ENCODE measurements at places on chromosomes 6 and 20. TPM values are rescaled to one million over a fixed set of nuclear protein-coding genes. Genes with fewer than 3 reads are reported as not detected.

GRCh38 chr20:49420292-49420691, 62.2 kb downstream of the KCNB1 start:
- H3K27me3 ChIP-seq = peaks cover 4% of the 10 kb centered on the region
- DNase-seq = no peak
- no peaks in the 10 kb centered on the region for H3K36me3 ChIP-seq
- H3K27ac ChIP-seq = no peak overlapping the region

DNA sequence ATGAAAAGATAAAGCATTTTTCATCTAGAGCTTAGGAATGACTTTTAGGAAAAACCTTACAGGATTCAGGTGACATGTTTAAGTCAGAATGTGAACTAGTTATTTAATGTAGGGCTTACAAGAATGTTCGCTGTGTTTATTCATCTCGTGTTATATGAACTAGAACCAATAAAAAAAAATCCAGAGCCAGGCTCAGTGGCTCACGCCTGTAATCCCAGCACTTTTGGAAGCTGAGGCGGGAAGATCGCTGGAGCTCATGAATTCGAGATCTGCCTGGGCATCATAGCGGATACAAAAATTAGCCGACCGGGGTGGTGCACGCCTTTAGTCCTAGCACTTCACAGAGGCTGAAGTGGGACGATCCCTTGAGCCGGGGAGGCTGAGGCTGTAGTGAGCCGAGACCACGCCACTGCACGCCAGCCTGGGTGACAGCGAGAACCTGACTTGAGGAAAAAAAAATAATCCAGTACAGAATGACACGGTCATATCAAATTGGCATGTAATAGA, 46.3 kb downstream of the OR2B2 start:
- no peaks in the 10 kb centered on the region for H3K27me3 ChIP-seq
- H3K36me3 ChIP-seq = no peaks in the 10 kb centered on the region
- peak overlapping the region; percentile 67 for H3K4me3 ChIP-seq
- H3K4me1 ChIP-seq = peaks cover 39% of the 10 kb centered on the region

DNA sequence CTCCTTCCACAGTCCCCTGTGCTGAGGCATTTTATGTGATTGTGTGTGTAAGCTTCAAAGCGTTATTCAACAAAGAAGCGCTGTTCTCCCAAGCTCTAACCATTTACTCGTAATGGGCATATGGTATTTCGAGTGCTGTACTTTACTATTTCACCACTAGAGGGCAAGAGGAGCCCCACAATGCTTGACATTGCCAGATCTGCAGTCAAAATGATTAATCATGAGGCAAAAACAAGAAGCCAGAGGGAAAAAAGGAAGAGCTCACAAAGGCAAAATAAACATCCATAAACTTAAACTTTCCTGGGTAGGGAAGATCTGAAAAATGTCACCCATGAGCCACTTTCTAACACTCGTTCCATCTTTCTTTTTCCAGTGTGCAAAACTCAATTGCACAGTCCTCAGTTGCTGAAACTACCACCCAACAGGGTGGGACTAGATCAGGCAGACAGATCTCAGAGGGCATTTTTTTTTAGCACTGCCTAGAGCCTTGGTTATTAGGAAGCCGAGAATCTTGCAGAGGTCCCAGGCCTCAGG, 215.0 kb upstream of the PLCB4 start:
- no peaks in the 10 kb centered on the region for H3K4me1 ChIP-seq
- H3K27ac ChIP-seq = no peak overlapping the region
- H3K27me3 ChIP-seq = no peaks in the 10 kb centered on the region
- DNase-seq = peak; percentile 5
- H3K36me3 ChIP-seq = no peaks in the 10 kb centered on the region

- no peaks in the 10 kb centered on the region for H3K36me3 ChIP-seq
- DNase-seq = no peak
These were observed 23.4 kb upstream of the SCGN start for GRCh38 chr6:25628471-25629197.

GRCh38 chr6:1812034-1812433, 202.3 kb downstream of the FOXC1 start:
- H3K27ac ChIP-seq = no peak overlapping the region
- H3K27me3 ChIP-seq = no peaks in the 10 kb centered on the region
- no peaks in the 10 kb centered on the region for H3K36me3 ChIP-seq
- DNase-seq = no peak

- no peaks in the 10 kb centered on the region for H3K27me3 ChIP-seq
- no peak overlapping the region for H3K27ac ChIP-seq
- H3K4me1 ChIP-seq = no peaks in the 10 kb centered on the region
- H3K36me3 ChIP-seq = no peaks in the 10 kb centered on the region
- no peak for DNase-seq
These were observed 1503.2 kb downstream of the HACE1 start for GRCh38 chr6:103356531-103356930.

GRCh38 chr6:13256266-13257001, 71.9 kb downstream of the TBC1D7 start:
- no peaks in the 10 kb centered on the region for H3K36me3 ChIP-seq
- no peaks in the 10 kb centered on the region for H3K27me3 ChIP-seq
- no peak overlapping the region for H3K4me3 ChIP-seq
- no peak overlapping the region for H3K27ac ChIP-seq
- H3K4me1 ChIP-seq = peaks cover 32% of the 10 kb centered on the region

DNA sequence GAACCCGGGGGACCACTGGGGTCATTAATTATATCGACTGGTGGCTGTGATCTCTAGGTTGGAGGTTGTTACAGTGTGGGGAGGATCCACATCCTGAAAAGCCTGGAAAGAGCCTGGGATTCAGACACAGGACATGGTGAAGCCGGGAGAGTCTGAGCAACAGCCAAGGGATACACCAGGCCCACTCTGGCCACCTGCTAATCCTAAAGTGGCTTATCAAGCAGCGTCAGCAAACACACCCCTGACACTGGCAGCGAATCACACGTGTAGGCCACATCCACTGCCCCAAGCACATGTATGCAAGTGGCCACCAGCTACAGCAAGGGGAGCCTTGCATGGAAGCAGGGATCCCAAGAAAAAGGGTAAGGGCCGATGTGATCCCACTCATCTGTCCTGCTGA, 41.0 kb downstream of the GFOD1 start:
- H3K27me3 ChIP-seq = no peaks in the 10 kb centered on the region
- no peak for DNase-seq
- H3K27ac ChIP-seq = no peak overlapping the region
- peaks cover 14% of the 10 kb centered on the region for H3K4me1 ChIP-seq
- H3K36me3 ChIP-seq = peaks cover 8% of the 10 kb centered on the region

DNA sequence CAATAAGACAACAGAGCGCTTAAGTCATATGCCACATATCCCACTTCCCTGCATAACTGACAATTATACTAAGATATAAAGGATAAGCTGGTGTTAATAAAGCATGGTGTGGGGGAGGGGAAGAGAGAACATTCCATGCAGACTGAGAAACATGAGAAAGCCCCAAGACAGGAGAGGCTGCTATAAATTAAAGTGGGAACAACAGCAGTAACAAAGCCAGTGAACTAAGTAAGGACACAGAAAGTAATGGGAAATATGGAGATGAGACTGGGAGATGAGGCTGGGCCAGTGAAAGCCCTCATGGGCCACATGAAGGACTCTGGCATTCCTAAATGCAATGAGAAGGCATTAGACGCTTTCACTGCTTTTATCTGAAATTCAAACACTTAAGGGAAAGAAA, 41.3 kb downstream of the SESN1 start:
- no peak overlapping the region for H3K27ac ChIP-seq
- DNase-seq = no peak
- H3K4me3 ChIP-seq = no peak overlapping the region
- no peaks in the 10 kb centered on the region for H3K27me3 ChIP-seq

DNA sequence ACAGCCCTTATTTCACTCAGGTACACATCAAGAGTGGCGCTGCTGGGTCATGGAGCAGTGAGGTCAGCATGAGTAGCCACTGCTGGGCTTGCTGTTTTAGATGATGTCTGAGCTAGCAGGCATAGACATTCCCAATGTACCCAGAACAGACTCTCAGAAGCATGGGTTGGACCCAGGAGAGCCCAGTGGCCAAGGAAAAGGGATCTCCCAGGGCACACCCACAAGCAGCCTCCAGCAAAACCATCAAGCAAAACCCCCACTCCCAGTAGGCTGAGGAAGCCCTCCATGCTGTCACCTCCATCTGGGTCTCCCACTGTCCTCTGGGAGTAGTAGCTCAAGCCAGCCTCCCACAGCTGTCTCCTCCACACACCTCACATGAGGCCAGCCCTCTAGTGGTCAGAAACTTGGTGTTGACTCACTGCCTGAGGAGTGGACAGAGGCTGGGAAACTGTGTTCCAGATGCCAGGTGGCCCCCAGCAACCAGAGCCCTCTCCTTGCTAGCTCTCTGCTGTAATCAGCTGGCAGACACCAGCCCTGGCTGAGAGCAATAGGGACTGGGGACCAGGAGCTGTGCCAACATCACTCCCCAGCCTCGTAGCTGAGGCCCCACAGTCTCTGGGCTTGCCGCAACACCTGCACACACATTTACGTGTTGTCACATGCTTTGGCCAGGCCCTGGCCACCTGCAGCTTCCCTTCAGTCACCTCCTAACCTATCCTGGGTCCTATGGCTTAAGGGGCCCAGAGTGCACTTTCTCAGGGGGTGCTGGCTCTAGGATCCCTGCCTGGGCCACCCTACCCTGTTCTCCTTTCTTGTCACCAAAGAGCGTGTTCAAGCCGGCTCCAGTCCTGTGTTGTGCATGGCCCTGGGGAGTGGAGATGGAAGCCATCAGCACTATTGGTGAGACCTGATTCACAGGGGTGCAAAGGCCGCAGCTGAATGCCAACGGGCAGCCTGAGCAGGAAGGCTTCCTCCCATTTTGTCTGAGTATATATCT, 1.9 kb upstream of the AP5S1 start:
- no peaks in the 10 kb centered on the region for H3K27me3 ChIP-seq
- peaks cover 5% of the 10 kb centered on the region for H3K4me1 ChIP-seq
- no peak overlapping the region for H3K27ac ChIP-seq
- H3K36me3 ChIP-seq = peaks cover under 1% of the 10 kb centered on the region
- no peak overlapping the region for H3K4me3 ChIP-seq
- no peak for DNase-seq

- H3K27me3 ChIP-seq = no peaks in the 10 kb centered on the region
- peaks cover 19% of the 10 kb centered on the region for H3K4me1 ChIP-seq
- H3K4me3 ChIP-seq = peak overlapping the region; percentile 43
- peak overlapping the region; percentile 69 for H3K27ac ChIP-seq
- no peak for DNase-seq
These were observed 58.9 kb downstream of the FOXO3 start for GRCh38 chr6:108619431-108620197.

DNA sequence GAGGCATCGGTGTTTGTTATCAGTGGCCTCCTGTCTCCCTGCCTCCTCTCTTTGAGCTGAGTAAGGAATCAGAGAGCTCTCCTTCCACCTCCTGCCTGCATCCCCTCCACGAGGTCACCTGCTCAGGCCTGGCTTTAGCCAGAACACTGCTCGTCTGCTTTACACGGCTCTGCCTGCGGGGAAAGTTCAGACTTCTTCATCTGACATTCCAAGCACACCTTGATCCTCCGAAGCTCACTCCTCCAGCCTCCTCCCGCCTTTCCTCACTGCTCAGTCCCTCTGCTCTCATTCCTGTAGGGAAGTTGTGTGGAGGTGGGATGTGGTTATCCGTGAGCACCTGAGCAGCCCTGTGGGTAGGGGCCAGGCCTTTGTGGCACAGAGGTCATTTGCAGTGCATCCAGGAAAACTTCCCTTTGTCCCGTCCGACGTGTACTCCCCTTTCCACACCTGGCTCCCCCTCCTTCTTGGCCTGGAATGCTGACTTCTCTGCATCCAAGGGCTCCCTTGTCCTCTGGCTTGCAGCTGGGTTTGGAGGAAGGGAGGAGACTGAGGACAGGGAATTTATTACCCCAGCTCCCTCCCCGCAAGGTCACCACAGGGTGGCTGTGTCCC, 12.8 kb upstream of the CCDC167 start:
- H3K4me1 ChIP-seq = peaks cover 28% of the 10 kb centered on the region
- no peaks in the 10 kb centered on the region for H3K27me3 ChIP-seq
- no peak for DNase-seq
- H3K36me3 ChIP-seq = no peaks in the 10 kb centered on the region

GRCh38 chr6:76770281-76770680, 693.0 kb downstream of the HTR1B start:
- H3K4me3 ChIP-seq = no peak overlapping the region
- H3K27me3 ChIP-seq = no peaks in the 10 kb centered on the region
- no peak for DNase-seq
- H3K27ac ChIP-seq = no peak overlapping the region
- no peaks in the 10 kb centered on the region for H3K36me3 ChIP-seq

- no peak overlapping the region for H3K4me3 ChIP-seq
- no peak overlapping the region for H3K27ac ChIP-seq
- no peaks in the 10 kb centered on the region for H3K27me3 ChIP-seq
- no peak for DNase-seq
These were observed 26.9 kb downstream of the DDX27 start for GRCh38 chr20:49245921-49246740.

- H3K36me3 ChIP-seq = no peaks in the 10 kb centered on the region
- no peak for DNase-seq
- no peak overlapping the region for H3K27ac ChIP-seq
- peaks cover 8% of the 10 kb centered on the region for H3K4me1 ChIP-seq
- no peaks in the 10 kb centered on the region for H3K27me3 ChIP-seq
These were observed 2.1 kb downstream of the DNMT3B start for GRCh38 chr20:32764005-32764960.

DNA sequence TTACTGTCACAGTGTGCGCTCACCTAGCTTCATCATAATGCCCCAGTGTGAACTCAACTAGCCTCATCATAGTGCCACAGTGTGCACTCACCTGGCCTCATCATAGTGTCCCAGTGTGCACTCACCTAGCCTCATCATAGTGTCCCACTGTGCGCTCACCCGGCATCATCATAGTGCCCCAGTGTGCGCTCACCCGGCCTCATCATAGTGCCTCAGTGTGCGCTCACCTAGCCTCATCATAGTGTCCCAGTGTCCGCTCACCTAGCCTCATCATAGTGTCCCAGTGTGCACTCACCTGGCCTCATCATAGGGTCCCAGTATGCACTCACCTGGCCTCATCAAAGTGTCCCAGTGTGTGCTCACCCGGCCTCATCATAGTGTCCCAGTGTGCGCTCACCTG, 10.6 kb downstream of the TMEM242 start:
- no peaks in the 10 kb centered on the region for H3K4me1 ChIP-seq
- no peak for DNase-seq

DNA sequence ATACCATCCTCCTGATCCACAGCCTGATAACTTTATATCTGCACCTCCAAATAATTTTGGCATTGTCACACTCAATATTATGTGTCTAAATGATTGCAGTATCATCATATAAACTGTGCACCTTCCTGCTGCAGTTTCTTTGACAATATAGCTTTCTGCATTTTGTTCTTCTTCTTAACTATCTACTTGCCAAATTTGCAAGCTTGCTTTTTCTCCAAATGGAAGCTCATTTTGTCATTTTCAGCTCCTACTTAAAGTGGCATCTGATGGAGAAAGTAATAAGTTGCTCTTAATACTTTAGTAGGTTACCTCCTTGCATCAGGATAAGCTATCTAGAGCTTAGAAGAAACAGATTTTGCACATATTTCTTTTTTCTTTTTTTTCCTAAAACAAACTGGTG, 74.0 kb upstream of the DEFB112 start:
- no peaks in the 10 kb centered on the region for H3K27me3 ChIP-seq
- DNase-seq = no peak
- no peaks in the 10 kb centered on the region for H3K4me1 ChIP-seq
- H3K4me3 ChIP-seq = no peak overlapping the region
- H3K27ac ChIP-seq = no peak overlapping the region

- no peak for DNase-seq
- H3K27me3 ChIP-seq = no peaks in the 10 kb centered on the region
- no peaks in the 10 kb centered on the region for H3K4me1 ChIP-seq
- H3K27ac ChIP-seq = no peak overlapping the region
These were observed 17.0 kb upstream of the ARG1 start for GRCh38 chr6:131555992-131556391.

MUC21 gene
- not detected for total RNA-seq

SEMG2 gene
- total RNA-seq = not detected

SLC22A1 gene
- 0.28 TPM for total RNA-seq

DOK5 gene
- not detected for total RNA-seq

PDYN gene
- not detected for total RNA-seq

NTSR1 gene
- not detected for total RNA-seq

Data from GM12878 (cell line).